ENCODE measurements at places on chromosomes 4 and X.

DNA sequence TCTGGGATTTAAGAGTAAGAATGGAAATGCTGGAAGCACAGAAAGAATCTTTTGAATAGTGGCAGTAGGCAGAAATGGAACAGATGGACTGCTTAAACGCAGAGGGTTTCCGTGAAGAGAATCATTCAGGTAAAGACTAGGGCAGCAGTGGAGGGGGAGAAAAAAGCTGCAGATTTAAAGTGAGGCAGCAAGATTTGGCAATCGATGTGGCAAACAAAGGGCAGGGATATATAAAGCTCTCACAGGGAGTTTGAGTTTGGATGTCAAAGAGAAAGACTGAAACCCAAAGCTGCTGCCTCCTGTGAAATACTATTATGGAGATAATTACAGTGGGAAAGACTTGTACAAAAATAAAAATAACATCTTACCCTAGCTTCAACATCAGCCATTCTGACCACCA is 384.0 kb downstream of the CENPC start:
- no peak for DNase-seq

GRCh38 chr4:119765469-119765868 is 136.9 kb upstream of the PDE5A start:
- no peak for DNase-seq

DNA sequence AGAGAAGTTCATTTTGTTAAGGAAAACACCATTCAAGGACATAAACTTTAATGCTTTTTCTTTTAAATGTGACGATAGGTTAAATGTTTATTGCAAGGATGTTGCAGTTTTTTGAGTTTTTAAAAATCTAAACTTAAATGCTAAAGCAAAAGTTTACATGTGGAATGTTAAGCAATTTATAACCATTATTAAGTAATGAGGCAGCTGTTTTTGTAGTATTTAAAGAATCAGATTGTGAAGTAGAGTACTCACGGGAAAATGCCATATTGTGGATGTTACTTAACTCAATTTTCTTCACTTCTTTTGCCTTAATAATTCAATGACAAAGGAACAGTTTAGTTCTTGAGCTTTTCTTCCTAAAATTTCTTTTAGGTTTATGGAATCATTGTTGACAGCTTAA is 43.5 kb downstream of the UBE2K start:
- no peak for DNase-seq

GRCh38 chrX:125306335-125306866 is 13.3 kb upstream of the TEX13C start:
- DNase-seq: no peak

DNA sequence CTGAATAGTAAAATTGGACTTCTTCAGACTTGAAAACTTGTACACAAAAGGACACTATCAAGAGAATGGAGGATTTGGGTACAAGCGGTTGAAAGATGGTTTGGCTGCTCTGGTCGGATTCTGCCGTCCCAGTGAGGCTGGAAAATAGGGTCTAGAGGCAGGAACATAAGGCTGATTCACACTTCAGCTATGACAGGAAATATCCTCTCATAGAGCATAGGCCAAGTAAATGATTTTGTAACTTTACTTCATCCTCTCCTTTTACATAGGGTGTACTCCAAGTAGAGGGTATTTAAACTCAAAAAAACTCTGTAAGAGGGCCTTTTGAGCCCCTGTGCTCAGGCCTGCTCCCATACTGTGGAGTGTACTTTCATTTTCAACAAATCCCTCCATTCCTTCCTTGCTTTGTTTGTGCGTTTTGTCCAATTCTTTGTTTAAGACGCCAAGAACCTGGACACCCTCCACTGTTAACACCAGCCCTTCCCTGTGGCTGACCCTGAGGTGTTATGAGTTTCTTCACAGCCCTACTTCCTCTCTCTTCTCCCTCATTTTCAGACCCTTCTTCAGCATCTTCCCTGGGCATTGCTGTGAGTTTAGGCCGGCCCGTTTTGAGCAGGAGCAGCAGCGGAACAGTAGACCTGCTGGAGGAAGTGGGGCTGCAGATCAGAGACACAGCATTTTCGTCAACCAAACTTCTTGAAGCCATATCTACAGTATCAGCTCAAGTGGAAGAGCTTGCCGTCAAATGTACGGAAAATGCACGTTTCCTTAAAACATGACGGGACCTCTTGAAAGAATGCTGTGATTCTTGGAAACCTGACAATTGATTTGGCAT is 7.2 kb downstream of the PGAM4 start:
- DNase-seq: no peak

- DNase-seq: no peak
These were observed 352.9 kb downstream of the GASK1B start for GRCh38 chr4:157819693-157820464.

- DNase-seq: no peak
These were observed 363.9 kb downstream of the DHRSX start for GRCh38 chrX:2136848-2137247.

DNA sequence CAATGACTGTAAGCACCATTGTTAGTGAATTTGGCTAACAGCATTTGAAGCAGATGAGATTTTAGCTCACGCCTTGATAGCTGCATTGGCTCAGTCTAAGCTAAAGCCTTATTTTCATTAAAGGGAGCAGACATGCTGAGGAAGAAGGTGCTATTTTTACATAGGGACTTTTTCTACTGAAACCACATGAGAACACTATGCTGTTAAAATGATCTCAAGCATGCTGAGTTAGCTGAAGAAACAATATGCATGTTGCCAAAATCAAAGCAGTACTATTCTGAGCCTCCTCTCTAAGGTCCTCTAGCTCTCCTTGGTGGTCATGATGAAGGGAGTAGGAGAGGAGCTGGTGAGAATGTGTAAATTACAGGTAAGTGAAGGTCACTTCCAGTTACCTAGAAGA is 134.4 kb upstream of the JADE1 start:
- no peak for DNase-seq

GRCh38 chr4:133483600-133484246 is 334.6 kb downstream of the PCDH10 start:
- DNase-seq: no peak

GRCh38 chrX:13094828-13095341 is 50.5 kb upstream of the FAM9C start:
- no peak for DNase-seq

GRCh38 chr4:147928400-147928799 is 196.5 kb downstream of the ARHGAP10 start:
- no peak for DNase-seq

DNA sequence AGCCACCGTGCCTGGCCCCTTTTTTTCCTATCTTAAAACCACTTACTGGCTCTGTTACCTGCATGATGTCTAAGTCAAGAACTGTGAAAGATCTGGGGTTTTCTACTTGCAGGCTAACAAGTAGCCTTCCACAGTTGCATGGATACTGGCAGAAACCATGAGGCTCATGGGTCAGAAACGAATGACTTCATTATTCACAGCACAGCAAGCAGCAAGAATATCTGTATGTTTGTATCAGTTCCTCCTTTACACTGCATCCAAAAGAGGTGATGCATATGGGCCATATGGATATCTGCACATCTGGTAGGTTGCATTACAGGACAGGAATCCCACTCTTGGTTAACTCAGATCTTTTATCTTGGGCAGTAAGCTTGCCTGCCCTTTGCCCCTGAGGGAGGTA is 154.9 kb upstream of the NUDT6 start:
- no peak for DNase-seq

DNA sequence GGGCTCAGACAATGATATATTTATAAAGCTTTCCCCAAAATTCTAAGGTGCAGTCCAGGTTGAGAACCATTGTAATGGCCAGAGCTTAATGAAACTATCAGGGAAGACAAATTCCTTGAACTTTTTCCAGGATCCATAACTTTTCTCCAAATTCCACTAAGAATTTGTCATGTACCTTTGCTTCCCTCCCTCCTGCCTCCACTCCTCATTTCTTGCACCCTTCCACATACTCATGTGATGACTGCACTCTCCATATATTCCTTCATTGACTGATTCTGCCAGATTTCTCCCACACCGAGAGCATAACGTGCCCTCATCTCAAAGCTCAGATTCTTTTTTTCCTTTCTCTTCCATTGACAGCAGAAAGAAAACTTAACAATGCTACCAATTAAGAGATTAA is 20.9 kb upstream of the AMELX start:
- DNase-seq: no peak

DNA sequence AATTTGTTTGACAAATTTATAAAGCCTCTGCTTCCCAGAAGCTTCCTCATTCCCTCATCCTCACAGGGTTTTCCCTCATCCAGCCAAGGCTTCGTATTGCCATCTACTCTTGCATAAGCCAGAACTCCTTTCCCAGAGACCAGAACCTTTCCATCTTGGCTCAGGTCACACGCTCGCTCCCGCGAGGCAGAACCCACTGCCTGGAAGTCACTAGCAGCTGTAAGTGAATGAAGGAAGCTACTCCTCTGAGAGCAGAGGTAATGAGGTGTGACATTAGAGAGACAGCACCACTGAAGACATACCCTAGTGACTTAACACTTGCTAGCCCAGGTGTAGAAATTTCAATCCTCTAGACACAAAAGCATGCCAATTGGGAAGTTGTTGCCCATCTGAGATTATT is 52.5 kb downstream of the LHFPL1 start:
- no peak for DNase-seq

- no peak for DNase-seq
These were observed 32.9 kb downstream of the SLC2A9 start for GRCh38 chr4:9988363-9988749.

GRCh38 chr4:79198951-79199587 is 126.8 kb downstream of the NAA11 start:
- peak; percentile 63 for DNase-seq

GRCh38 chrX:131397891-131398290 is 108.8 kb upstream of the IGSF1 start:
- DNase-seq: no peak

DNA sequence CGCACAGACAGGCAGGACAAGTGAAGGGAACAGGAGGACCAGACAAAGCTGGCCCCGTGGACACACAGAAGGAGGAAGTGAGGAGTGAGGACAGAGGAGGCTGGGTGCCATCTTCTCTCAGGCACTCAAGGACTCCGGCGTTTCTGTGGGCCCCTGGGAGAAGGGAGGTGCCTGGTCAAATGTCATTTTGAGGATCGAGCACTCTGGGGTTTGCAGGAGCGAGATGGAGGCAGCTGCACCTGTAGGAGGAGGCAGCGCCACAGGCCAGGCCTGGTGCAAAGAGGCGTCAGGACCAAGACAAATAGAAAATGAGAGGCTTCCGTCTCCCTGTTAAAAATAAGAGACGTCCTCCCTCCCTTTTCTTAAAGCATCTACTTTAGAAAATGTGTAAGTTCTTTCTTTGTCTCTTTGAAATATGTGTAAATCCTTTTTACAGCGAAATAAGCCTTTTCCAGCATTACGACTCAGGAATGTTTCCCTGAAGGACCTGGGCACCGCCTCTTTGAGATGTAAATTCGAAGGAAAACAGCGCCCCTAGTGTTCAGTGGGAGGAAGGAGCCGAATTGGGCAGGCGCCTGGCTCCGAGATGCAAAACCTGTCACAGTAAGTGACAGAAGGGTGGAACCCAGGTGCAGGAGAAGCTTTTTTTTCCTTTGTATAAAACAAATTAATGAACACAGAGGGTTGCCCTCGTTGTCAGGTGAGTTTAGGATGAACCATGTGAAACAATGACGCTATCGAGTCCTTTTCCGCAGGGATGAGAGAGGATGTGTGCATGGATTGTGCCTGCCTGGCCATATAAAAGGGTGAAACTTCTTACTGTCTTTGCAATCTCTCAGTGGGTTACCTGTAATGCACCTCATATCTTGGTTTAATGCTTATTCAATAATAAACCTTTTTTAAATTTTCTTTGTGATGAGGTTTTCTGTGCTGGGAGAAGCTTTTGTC is 1.4 kb upstream of the C4orf50 start:
- peak; percentile 19 for DNase-seq

DNA sequence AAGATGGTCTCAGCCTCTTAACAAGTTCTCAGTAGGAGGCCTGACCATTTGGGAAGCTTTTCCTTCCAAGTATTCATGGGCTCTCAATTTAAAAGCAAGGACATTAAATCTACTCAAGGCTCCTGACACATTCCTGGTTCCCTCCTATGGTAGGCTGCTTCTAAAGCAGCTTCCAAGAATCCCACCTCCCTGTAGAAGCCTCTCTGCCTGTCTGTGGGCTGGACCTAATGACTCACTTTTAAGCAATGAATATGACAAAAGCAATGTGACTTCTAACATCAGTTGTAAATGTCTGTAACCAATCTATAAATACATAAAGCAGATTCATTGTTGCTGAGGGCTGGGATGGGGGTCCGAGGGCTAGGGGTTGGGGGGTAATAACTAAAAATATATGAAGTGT is 99.5 kb upstream of the FAM9B start:
- no peak for DNase-seq

DNA sequence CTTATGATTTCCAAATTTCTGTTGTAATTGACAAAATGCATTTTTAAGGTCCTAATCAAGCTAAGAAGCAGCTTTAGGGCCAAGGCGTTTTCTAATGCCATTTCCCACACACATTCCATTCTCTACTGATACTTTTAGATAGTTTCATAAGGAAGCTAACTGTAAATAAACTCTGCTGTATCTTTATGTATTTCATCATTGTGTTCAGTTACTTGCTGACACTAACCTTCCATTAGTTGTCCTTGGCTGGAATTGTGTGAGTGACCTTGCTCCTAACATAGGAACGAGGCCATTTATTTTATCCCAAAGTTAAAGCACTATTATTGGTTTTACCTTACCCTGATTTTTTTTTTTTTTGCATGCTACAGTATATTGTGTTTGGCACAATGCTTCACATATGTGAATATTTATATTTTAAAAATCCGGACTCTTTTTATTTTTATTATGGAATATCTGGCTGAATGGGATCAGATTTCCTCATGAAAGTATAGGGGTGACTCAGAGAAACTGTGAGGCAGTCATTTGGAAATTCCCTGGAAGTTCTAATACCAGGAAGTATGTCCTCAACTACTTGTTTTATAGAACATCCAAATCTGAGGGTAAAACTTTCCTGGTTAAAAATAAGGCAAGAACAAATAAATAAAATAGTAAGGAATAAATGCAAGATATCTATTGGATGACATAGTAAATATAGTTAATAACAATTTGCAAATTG is 62.7 kb upstream of the SORBS2 start:
- no peak for DNase-seq

- no peak for DNase-seq
These were observed 13.4 kb downstream of the UFSP2 start for GRCh38 chr4:185412412-185412811.

DNA sequence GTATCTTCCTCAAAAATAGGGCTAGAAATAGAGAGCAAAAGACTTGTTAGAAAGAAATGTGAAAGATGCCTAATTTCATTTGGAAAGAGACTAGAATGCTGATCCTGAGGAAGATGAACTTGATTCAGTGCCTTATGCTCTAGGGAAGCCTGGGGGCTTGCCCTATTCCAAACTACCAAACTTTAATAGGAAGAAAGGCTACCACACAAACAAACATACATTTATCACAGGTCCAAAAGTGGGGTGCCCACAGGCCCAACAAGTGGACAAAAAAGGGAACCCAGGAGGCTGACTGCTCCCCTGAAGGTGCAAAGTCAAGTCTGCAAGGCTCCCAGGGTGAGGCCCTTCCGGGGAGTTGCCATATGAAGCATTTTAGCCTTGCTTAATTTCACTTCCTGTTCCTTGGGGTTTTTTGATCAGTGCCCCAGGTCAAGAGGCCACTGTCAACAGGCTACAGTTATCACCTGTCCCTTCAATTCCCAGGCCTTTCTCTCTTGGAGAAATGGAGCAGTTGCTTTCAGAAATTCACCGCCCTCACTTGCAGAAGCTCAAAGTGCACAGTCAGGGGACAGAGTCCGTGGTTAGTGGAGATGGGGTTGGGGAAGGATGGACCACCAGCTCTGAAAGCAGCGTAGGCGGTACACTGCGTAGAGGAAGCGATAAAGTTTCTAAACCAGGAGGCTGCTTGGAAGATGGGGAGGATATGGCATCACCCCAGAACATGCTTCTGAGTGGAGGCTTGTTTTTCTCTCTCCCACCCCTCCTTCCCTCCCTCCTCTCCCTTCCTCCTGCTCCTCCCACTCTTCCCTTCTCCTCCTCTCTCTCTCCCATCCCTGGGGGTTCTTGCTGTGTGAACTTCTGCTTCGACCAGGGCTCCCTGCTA is 36.4 kb downstream of the TMEM154 start:
- no peak for DNase-seq

Measured in NCI-H2171 (cell line).